ENCODE measurements at places on chromosomes 5 and 9.

DNA sequence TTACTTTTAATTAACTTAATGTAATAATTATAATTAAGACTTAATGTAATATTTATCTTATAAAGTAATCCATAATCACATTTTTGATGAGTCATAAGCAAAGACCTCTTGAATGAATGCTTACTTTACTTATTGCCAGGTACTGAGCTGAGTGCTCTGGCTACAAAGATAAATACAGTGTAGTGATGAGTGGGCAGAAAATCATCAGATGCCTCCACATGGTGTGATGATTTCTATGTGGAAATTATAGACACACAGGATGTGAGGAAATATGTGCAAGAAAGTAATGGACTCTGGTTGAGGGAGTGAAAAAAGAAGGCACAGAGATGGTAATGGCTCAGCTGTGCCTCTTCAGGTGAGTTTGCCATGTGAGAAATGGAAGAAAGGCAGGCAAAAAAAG is 422.6 kb upstream of the CD180 start:
- DNase-seq = no peak

- no peak for DNase-seq
Measured at GRCh38 chr5:124683917-124684555, 62.4 kb downstream of the ZNF608 start.

DNA sequence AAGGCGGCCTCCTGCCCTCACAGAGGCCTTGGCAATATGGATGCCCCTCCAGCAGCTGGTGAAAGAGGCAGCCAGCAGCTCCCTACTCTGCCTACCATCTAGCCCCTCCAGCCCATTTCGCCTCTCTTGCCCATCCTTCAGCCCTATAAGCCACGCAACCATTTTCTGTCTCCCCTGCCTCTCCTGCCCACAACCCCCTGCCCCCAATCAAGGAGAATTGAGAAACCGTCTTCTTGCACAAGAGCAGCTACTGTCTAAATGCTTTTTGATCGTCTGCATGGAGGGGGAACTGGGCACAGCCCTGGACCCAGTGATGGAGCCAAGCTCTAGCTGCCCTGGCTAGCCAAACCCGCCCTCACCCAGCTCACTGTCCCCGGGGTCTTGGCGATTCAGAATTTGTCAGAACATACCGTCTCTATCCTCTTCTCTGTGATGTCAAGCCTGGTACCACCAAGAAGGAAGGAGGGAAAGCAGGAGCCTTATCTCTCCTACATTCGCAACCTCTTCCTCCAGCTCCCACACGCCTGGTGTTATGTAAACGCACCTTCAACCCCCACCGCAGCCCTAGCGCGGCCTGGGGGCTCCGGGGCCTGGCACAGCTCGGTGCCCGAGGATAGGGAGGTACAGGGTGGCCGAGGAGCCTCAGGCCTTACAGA is 1.2 kb downstream of the SPRY4 start:
- no peak for DNase-seq

- no peak for DNase-seq
Measured at GRCh38 chr9:101220341-101220740, 164.5 kb downstream of the BAAT start.

GRCh38 chr9:95605816-95606488 is 89.2 kb upstream of the PTCH1 start:
- DNase-seq = no peak

GRCh38 chr5:96244696-96245095 is 188.4 kb downstream of the PCSK1 start:
- DNase-seq = no peak

DNA sequence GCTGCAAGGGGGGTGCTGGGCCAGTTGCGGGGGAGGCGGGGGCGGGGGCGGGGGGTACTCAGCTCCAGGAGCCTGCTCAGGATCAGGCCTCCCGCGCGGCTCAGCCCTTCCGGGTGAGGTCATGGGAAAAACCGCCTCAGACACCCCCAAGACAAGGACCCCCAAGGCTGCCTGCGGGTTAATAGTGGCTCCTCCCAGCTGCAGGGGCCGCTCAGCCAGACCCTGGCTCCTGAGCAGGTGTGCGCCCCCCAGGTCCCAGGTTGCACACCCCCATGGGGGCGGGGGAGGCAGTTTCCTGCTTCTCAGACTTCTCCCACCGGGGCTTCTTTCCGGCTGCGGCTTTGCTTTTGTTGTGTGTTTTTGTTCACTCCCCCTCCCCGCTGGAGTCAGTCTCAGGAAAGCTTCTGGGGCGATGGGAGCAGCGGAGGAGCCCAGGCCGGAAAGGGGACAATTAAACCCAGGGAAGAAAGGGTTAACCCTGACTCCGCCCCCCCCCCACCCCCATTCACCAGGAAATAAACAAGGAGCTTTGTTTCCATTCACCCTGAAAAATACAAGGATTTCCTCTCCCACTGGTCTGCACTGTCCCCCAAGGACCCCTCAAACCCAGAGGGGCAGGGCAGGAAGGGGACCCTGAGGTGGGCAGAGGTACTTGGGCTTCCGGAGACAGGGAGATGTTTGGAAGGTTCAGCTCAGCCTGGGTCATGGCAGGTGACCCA is 42.3 kb upstream of the NOTCH1 start:
- no peak for DNase-seq

- DNase-seq = no peak
Measured at GRCh38 chr9:79073201-79073600, 498.6 kb upstream of the TLE4 start.

- no peak for DNase-seq
Measured at GRCh38 chr5:57517250-57517649, 34.6 kb upstream of the ACTBL2 start.

- DNase-seq = no peak
Measured at GRCh38 chr5:57445006-57445704, 37.5 kb downstream of the ACTBL2 start.

DNA sequence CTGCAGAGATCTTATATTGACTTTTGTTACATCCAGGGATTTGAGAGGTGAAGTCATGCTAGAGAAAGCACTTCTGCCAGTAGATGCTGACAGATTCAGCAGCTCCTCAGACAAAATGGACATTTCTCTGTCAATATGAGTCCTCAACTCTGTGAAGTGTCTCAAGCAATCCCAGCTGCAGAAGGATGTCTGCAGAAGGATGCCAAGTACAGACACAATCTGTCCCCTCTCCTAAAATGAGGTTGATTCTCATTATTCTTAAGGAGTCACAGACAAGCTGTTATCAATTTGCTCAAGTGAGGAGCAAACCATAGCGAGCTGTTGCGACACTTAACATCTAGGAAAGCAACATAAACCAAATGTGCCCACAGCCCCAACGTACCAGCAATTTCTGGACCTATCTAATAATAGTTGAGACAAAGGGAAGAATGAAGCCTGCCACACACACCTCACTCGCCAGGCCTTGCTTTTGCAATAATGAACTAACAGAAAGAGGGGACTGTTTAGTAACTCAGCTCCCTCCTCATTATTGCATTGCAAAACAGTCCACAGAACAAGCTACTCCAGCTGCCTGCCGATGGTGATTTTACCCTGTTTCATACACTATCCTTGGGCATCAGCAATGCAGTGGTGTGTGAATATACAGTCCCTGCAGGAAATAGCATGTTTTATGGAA is 364.2 kb upstream of the PDE4D start:
- DNase-seq = no peak

DNA sequence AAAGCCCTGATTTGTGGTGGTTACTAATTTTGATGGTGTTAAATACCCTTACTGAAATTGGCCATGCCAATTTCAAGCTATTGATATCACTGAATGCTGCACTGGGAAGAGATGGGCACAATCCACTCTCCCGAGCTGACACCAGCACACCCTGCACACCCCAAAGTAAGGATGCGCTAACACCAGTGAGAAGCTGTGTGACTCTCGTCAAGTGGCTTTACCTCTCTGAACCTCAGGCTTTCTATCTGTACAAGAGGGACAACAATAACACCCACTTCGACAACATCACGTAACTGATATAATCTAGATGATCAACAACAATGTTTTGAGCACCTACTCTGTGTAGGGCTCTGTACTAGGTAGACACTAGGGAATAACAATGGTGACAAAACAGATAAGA is 8.0 kb upstream of the AKNA start:
- DNase-seq = no peak

DNA sequence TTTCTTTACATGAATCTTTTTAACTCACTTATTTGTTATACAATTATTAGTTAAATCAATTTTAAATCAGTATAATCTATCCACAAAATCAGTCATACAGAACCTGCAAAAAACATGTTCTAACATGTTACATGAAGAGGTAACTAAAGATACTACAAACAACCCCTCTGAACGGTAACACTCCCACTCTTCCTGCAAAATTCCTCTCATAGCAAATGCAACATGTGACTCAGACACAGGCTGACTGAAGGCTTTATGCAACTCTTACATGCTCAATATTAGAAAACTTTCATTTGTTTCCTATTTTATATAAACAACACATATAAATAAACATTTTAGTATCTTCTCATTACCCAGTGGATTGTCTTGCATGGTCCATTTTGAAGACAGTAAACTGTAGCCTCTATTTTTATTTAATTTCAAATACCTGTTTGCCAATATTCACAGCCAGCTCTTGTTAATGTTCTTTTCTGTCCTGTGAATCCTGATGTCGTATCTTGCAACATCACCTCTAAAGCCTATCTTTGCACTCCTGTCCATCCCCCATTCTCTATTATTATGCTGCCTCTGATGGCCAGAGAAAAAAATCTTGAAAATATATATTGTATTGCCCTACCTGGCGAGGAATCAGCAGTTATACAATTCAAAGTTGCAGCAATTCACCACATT is 100.5 kb upstream of the CCDC152 start:
- DNase-seq = no peak

- no peak for DNase-seq
Measured at GRCh38 chr9:69831611-69832010, 11.0 kb downstream of the CFAP95 start.

DNA sequence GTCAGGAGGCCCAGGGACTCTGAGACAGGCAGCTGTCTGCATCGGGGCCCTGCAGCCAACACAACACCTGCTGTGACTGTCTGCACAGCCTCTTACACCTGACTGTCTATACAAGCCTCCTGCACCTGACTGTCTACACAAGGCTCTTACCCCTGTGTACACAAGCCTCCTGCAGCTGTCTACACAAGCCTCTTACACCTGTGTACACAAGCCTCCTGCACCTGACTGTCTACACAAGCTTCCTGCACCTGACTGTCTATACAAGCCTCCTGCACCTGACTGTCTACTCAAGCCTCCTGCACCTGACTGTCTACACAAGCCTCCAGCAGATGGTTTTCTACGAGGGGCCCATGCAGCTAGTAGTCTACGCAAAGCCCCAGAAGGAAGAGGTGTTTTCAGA is 18.6 kb downstream of the IRX2 start:
- no peak for DNase-seq

GRCh38 chr5:60503771-60504170 is 196.2 kb downstream of the DEPDC1B start:
- no peak for DNase-seq

DNA sequence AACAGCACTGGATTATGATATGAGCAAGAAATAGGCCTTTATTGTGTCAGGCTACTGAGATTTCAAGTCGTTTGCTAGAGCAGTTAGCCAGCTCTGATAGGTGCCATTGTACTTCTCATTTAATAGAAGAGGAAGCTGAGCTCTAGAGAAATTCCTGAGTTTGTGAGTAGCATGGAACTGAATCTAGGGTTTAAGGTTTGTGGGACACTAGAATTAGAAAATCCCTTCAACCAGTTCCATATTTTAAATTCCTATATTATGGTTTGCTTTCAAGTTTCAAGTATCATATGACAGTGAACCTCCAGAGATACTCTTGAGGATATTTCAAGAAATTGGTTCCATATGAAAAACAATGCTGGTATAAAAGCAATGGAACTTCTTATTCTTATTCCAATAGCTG is 87.6 kb downstream of the ANKRD55 start:
- no peak for DNase-seq

- DNase-seq = no peak
Measured at GRCh38 chr9:86670536-86670935, 276.8 kb downstream of the GAS1 start.

- DNase-seq = no peak
Measured at GRCh38 chr5:83036991-83037575, 40.1 kb downstream of the TMEM167A start.

DNA sequence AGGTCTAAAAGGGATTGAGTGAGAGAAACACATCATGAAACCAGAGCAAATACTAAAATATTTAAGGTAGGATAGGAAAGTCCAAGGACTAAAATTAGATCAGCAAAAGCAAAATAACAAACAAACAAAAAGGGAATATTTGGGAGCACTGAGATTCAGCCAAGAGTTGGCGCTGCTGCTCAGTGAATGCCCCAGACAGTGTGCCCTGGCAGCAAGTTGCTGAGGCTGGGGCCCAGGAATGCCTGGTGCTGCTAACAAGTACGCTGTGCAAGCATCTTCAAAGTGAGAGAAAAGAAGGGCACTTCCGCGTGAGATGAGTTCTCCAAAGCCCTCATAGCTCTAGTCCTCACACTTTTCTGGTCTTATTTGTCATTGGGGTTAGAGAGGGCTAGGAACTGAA is 603.3 kb downstream of the EFNA5 start:
- DNase-seq = no peak

DNA sequence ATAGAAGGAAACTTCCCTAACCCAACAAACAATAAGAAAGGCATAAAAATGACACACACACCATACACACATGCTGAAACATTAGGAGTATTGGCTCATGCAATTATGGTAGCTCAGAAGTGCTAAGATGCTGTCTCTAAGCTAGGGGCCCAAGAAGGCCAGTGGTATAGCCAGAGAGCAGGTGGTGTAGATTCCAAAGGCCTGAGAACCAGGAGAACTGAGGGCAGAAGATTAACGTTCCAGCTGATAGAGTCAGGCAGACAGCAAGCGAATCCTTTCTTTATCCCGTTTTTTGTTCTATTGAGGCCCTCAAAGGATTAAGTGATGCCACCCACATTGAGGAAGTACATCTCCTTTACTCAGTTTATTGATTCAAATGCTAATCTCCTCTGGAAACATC is 262.9 kb downstream of the EPB41L4A start:
- no peak for DNase-seq

DNA sequence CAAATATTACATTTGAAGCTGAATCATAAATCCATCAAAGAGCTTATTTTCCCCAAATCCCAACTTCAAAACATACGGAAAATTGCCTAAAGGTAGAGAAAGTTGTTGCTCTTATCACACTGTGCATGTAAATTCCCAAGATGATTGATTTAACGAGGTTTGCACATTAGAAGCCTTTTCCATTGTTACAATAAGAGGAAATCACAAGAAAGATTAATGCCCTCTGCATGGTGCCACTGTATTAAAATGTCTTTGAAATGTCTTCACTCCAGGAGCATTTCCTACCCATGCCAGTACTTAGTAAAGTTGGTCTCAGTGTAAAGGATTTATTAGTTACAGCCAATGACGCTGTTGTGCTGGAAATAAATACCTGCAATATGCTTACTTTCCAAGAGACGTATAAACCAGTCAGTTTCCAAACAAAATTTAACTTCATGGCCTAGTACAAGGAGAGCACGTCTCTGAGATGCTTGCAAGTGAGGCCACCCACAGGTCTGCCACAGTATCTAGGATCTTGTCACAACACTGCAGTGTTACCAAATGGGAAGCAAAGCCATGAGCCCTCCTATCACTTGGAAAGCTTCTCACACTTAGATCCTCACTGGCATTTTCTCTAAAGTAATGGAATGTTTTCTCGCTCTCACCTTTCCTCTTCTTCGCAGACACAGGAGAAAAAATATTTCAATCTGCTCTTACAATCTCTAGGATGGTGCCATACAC is 112.4 kb downstream of the CETN3 start:
- DNase-seq = no peak

- DNase-seq = no peak
Measured at GRCh38 chr5:8905021-8905420, 640.9 kb downstream of the SEMA5A start.

Data from stimulated activated CD4-positive, alpha-beta T cell treated with anti-CD3 and anti-CD28 coated beads, TNF-alpha, amount 100 ng/mL, for 4 hours (primary cell).